ENCODE measurements at places on chromosomes 3 and 15.

GRCh38 chr3:9397906-9398699 lies 688 bp downstream of the SETD5 start:
- DNase-seq: no peak

GRCh38 chr15:68894208-68894607 lies 36.1 kb upstream of the SPESP1 start:
- DNase-seq: no peak

DNA sequence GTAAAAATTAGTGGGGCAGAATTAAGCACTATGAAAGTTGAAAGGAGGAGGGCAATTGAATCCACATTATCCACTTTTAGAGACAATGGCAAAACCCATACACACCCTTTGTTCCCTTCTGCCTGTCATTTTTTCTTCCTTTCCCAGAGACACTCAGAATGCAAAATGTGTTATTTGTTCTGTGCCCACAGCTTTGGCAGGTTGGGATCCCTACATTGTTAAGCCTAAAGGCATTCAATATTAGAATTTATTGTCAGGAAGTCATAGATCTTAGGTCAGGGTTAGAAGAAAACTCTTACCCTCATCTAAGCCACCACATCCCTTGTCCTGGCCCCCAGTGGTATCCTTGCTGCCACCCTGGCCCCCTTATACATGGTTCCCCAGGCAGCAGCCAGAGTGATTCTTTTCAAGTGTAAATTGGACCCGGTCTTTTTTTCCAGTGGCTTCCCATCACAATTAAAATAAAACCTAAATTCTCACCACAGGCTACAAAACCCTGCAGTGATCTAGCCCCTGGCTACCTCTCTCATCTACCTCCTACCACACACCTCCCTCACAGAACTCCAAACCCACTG lies 470.1 kb upstream of the ATP11B start:
- no peak for DNase-seq

DNA sequence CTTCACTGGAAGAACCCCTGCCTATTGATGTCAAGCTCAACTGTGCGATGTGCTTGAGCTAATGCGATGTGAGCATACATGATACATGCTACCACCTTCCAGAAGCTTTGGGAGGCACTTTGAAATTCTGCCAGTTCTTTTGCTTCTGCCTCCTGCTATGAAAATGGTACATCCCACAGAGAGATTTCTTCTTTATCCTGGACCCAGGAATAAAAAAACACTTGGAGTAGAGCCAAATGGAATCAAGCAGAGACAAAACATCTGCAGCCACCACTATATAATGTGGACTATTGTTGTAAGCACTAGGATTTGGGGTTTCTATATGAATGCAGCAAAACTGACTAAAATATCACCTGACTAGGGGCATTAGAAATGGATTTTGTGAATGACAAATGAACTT lies 119.9 kb upstream of the GAP43 start:
- DNase-seq: no peak

Measured in NCI-H187 treated with DMSO at 0.1 percent for 48 hours (cell line).